A172 (cell line): ENCODE measurements at places on chromosomes 7 and 10. TPM values are rescaled to one million over a fixed set of nuclear protein-coding genes. Genes with fewer than 3 reads are reported as not detected.

DNA sequence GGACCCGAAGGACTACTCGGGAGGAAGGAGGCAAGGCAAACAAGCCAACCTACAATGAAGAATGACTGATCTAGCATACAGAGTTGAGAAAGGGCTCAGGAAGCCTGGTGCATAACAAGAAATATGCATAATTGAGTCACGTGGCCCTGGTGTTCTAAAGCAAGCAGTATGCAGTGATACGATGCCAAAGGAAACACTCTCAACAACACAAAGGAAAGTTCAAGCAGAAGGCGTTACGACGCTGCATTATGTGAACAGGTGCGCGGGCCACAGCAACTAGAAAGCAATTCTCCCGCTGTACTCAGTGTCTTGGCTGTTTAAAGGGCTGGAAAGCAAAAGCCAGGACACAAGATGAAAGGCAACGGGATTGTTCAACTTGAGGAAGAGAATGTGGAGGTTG lies 100.8 kb downstream of the PRTFDC1 start:
- DNase-seq, result no peak

- DNase-seq, result peak; percentile 99
Observed at GRCh38 chr10:120460776-120461175, 3.7 kb downstream of the PLPP4 start.

DNA sequence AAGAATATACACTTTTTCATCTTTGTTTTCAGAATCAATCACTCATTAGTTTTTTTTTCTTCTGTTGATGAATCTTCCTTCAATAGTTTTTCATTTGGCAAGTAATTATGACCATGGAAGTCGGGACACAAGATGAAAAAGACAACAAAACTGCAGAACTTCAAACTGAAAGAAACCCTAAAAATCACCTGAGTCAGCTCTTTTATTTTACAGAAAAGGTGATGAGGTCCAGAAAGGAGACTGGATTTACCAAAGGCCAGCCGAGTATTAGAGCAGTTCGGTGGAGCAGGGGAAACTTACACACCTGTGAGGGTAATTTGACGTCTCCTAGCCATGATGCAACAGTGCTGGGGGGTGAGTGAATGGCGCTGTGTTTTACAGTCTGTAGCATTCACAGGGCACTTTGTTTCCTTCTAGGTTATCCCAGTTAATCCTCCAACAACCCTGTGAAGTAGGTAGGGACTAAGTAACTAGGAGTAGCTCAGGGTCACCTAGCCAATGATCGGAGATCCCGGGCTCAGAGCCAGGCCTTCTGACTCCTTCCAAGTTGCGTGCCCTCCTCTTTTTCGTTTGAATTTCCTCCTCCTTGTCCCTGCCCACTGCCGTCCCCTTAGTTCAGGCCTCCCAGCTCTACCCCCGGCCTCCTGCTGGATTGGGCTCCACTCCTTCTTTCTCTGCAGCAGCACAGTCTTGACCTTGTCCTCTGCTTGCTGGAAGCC lies 14.0 kb downstream of the RBM20 start:
- DNase-seq, result no peak

DNA sequence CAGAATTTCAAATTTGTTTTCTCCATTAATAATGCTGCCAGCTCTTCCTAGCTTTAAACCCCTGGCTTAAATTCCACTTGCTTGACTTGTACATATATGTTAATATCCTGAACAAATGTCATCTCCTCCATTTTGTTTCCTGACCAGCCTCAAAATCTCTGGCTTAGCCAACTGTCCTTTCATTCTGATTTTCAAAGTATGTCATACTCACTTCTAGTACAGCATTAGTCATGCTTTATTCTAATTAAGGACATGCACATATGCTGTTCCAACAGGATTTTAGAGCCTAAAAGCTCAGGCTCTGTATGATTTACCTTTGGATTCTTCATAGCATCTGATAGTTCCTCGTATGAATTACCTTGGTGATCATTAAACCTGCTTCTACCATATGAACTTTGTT lies 158.3 kb downstream of the ZNF438 start:
- DNase-seq, result no peak

DNA sequence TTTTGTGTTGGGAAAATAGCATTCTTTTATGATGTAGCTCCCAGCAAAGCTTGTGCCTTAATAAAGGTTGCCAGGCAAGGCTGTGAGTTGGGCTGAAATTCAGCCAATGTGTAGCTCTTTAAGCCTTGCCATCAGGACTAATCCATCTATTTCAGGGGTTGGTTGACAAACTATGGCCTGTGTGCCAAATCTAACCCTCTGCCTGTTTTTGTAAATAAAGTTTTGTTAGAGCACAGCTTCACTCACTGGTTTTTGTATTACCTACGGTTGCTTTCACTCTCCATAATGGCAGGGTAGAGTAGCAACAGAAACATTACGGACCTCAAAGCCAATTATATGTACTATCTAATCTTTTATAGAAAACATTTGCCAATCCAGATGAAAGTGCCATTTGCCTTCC lies 638.1 kb upstream of the POT1 start:
- DNase-seq, result no peak

DNA sequence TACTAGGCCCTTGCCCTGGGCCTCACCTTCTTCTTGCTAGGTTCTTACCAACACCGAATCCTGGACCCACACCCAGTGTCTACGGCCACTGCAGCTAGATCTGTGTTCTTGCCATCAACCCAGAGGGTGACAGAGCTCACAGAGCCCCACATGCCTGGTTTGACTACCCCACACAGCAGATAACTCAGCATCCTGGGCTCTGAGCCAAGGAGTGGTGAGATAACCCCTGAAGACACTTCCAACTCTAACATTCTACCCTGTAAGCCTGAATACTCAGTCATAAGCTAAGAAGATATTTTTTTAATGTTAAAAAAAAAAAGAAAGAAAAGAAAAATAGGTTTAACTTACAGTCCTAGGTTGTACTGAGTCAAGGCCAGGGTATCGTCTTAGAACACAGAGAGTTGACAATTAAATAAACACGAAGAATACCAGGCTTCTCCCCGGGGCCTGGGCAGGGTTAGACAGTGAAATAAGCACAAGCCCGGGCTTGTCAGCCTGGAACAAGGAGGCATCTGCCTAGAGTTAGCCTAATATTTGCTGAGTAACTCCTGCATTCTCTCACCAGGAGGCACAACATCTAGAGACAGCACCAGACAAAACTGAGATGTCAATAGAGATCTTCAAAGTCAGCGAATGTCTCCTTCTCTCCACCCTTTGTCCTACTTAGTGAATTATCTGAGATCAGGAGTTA lies 556.5 kb upstream of the LRRN3 start:
- DNase-seq, result peak; percentile 47

- no peak for DNase-seq
Observed at GRCh38 chr7:114910787-114911186, 11.1 kb upstream of the MDFIC start.

- no peak for DNase-seq
Observed at GRCh38 chr10:125007436-125007835, 65.5 kb downstream of the ZRANB1 start.

GRCh38 chr7:130488392-130489139 lies 3.3 kb upstream of the MEST start:
- DNase-seq, result no peak

DNA sequence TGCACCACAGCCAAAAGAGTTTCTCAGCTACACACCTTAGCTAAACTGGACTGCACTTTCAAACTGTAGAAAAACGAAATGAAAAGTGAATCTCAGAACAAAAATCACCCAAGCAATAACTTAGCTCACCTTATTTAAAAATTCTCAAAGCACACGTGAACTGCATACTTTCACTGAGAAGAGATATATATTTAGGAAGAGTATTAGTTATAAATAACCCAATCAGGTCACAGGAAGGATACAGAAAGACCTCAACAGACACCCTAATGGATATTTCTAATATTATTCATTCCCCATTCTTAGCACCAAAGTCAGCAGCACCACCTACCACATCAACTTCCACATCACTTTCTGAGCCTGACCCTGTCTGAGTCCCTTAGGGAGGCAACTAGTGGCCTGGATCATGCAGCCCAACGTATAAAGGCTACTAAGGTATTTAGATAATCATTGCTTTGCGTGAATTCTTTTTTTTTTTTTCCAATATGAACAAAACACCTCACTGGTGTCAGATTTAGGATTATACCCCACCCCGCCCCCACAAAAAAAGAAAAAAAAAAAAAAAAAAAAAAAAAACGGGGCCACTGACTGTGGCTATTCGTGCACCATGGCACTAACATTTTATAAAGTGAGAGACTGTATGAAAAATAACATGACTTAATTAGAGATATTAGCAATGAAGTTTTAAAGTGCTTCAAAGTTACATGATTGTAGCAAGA lies 2.6 kb downstream of the ABI1 start:
- peak; percentile 10 for DNase-seq

GRCh38 chr7:159015454-159016410 lies 128.9 kb downstream of the VIPR2 start:
- DNase-seq, result no peak

DNA sequence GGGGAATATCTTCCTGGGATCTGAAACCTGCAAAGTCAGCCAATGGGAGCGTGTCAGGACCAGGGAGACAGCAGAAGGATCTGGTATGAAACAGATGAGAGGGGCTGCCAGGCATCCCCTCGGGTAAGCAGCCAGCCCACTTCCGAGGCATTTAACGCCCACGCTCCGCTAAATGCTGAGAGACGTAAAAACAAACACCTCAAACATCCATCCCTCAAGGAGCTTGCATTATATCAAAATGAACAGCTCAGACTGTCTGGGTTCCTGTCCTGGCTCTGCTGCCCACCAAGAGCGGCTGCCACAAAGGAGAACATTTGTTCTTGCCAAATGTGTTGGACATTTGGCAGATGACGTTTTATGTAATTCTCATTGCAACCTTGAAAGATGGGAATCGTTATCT lies 7.0 kb upstream of the SERPINE1 start:
- peak; percentile 44 for DNase-seq

- no peak for DNase-seq
Observed at GRCh38 chr7:47271749-47272148, 310.2 kb downstream of the TNS3 start.

DNA sequence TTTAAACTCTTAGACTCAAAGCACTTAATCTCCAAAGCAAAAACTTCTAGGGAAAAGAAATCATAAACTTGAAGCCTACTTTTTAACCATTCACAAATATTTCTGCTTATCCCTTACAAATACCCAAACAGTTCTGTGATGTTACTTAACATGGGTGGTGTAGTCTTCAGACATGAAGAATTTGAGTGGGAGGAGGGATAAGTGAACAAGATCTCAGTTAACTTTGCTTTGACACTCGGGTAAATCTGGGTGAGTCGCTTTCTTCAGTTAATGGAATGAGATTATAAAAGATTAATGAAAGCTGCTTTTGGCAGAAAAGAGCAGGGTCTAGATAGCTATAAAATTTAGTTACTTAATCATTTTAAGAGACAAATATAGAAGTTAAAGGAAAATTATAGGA lies 47.5 kb downstream of the RNF133 start:
- no peak for DNase-seq

DNA sequence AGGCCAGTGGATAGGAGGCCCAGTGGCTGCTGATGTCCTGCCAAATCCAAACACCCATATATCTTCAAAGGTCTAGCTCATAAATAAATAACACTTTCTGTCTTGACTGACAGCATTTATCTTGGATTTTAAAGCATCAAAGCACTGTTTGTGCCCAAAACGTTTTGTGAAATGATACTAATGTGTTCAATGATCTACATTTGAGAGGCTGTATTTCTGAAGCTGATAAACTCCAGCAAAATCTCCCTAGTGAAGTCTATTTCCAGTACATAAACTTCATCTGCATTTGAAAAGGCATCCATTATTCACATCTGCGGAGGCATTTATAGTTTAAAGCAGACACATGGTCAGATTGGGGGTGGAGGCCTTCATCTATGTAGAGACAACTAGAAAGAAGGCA lies 276.3 kb downstream of the HPSE2 start:
- no peak for DNase-seq

GRCh38 chr10:359093-359492 lies 223.8 kb downstream of the ZMYND11 start:
- DNase-seq, result no peak

DNA sequence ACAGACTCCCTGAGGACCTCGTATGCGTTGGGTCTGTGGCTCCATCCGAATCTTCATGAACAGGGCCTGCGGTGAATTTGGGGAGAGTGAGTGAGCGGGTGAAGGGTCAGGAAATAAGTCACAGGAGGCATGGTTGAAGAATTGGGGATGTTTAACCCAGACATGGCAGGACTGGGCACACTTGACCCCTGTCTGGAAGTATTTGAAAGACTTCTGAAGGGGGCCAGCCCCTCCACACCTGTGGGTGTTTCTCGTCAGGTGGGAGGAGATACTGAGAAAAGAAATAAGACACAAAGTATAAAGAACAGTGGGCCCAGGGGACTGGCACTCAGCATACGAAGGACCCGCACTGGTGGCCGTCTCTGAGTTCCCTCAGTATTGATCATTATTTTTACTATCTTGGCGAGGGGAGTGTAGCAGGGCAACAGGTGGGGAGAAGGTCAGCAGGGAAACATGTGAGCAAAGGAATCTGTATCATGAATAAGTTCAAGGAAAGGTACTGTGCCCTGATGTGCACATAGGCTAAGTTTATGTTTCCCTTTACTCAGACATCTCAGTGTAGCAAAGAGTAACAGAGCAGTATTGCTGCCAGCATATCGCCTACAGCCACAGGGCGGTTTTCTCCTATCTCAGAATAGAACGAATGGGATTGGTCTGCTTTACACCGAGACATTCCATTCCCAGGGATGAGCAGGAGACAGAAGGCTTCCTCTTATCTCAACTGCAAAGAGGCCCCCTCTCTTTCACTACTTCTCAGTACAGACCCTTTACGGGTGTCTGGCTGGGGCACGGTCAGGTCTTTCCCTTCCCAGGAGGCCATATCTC lies 38.2 kb upstream of the PFKFB3 start:
- DNase-seq, result no peak

DNA sequence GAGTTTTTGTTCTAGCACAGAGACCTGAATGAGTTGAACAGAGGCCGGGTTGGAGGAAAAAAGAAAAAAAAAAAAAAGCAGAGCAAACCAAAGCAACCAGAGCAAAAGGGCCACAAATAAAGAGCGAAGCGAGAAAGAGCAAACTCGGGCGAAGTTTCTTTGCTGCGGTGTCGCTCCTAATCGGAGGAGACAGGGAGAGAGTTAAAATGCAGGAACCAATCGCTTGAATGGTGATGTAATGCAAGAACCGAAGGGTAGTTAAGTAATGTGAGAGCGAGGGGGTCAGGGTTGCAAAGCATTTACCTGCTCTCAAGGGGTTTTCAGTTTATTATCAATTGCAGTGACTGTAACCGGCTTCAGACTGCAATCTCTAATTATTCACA lies 271.7 kb downstream of the TRIL start:
- DNase-seq, result peak; percentile 75

CASTOR2 gene
- 10.5 and 12.6 TPM in 2 replicates for total RNA-seq

SYCE1 gene
- total RNA-seq, result not detected in 2 replicates

NEUROD6 gene
- not detected in 2 replicates for total RNA-seq

ZNF804B gene
- not detected in 2 replicates for total RNA-seq

ZNF365 gene
- 10.8 and 11.0 TPM in 2 replicates for total RNA-seq

MYL10 gene
- not detected in 2 replicates for total RNA-seq

ADRA2A gene
- not detected in 2 replicates for total RNA-seq

ELOVL3 gene
- not detected in 2 replicates for total RNA-seq

CALCR gene
- 0.10 and 0.98 TPM in 2 replicates for total RNA-seq

FAM25G gene
- not detected in 2 replicates for total RNA-seq

SFMBT2 gene
- 0.57 and 0.96 TPM in 2 replicates for total RNA-seq
